ENCODE measurements at places on chromosomes 5 and 9.

- H3K36me3 ChIP-seq = no peaks in the 10 kb centered on the region
- H3K27ac ChIP-seq = no peak overlapping the region
- H3K27me3 ChIP-seq = no peaks in the 10 kb centered on the region
Measured at GRCh38 chr5:156486394-156487238, 159.7 kb downstream of the SGCD start.

- DNase-seq = no peak
- no peaks in the 10 kb centered on the region for H3K4me1 ChIP-seq
- H3K27me3 ChIP-seq = no peaks in the 10 kb centered on the region
- H3K4me3 ChIP-seq = no peak overlapping the region
- H3K36me3 ChIP-seq = no peaks in the 10 kb centered on the region
- H3K27ac ChIP-seq = no peak overlapping the region
Measured at GRCh38 chr9:98907055-98907454, 36.7 kb upstream of the COL15A1 start.

DNA sequence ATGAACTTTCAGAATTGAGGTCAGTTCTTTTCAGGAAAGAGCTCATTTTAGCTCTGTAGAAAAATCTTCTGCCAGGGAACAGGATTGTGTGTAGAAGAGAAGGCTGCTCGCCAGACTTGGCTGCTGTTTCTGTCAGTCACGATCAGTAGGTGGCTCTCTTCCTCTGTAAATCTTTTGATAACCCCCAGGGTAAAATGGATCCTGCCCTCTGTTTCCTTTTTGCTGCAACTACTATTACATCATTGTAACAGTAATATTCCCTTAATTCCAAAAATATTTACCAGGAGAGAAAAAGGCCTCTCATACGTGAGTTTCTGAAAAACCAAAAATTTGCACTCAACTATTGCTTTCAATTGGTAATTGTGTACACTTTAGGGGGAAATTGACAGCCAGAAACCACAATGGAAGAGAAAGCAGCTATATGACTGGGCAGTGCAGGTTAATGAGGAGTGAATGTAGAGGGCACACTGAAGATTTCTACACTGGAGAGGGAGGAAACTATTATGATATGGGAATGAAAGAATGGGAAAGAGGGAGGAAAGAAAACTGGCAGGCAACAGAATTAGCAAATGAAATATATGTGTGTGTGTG, 12.3 kb downstream of the IFNA21 start:
- peak; percentile 17 for DNase-seq
- no peak overlapping the region for H3K27ac ChIP-seq
- no peaks in the 10 kb centered on the region for H3K36me3 ChIP-seq
- H3K4me1 ChIP-seq = peaks cover 6% of the 10 kb centered on the region

DNA sequence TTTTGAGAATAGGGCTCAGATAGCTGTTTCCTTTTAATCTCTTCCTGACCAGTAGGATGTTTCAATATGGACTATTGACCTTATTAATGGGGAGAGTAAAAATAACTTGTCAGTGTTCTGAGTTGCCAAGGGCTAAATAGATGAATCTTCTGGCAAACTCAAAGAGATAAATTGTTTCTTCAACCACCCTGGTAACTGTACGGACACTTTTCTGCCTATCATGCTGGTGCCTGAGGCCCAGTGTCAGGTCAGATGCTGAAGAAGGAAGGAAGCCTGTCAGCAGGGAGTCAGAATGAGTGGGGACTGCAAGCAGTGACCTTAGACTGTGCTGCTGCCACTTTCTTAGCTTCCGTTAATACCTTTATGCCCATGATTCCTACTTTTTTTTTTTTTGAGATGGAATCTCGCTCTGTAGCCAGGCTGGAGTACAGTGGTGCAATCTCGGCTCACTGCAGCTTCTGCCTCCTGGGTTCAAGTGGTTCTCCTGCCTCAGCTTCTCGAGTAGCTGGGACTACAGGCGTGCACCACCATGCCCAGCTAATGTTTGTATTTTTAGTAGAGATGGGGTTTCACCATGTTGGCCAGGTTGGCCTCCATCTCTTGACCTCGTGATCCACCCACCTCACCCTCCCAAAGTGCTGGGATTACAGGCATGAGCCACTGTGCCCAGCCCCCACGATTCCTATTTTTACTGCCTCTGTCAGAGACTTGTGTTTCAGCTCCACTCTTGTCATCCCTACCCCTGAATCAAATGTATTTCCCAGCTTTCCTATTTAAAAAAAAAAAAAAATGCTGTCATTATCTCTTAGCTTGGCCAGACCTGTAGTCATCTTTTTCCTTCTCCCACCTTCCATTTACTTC, 33.7 kb downstream of the TGFBR1 start:
- DNase-seq = no peak
- peaks cover 44% of the 10 kb centered on the region for H3K36me3 ChIP-seq
- peaks cover 64% of the 10 kb centered on the region for H3K4me1 ChIP-seq

DNA sequence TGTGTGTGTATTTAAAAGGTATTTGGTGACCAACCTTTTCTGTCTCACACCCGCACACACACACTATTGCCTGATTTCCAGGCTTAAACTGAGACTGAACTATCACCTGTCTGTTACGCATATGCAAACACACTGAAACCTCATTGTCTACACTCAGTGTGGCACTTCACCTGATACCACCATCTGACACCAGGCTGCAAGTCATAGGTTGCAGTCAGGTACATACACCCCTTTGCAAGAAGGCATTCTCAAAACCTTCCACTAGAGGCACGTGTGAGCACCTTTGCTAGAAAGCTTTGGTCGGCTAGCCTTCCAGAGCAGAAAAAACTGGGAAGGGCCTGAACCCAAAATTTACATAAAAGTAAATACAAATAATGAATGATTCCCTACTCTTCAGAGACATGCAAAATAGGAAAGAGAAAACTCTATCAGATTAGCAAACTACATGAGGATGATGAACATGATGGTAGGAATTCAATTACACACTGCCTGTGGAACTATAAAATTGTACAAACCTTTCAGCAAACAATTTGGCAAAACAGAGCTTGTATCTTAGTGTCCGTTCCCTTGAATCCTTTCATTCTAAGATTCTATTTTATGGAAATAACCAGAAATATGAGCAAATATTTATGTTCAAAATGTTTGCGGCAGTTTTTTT, 5.9 kb upstream of the FOXD1 start:
- DNase-seq = peak; percentile 84
- H3K27ac ChIP-seq = no peak overlapping the region
- peaks cover 12% of the 10 kb centered on the region for H3K4me1 ChIP-seq
- no peak overlapping the region for H3K4me3 ChIP-seq

- H3K36me3 ChIP-seq = no peaks in the 10 kb centered on the region
- no peak for DNase-seq
- no peaks in the 10 kb centered on the region for H3K27me3 ChIP-seq
Measured at GRCh38 chr5:98307811-98308210, 465.7 kb upstream of the RGMB start.

GRCh38 chr5:74357827-74358226, 282.7 kb downstream of the ENC1 start:
- H3K4me1 ChIP-seq = no peaks in the 10 kb centered on the region
- no peaks in the 10 kb centered on the region for H3K36me3 ChIP-seq
- H3K27ac ChIP-seq = no peak overlapping the region
- H3K27me3 ChIP-seq = no peaks in the 10 kb centered on the region

GRCh38 chr5:177447611-177448243, 1.1 kb downstream of the PRR7 start:
- H3K27me3 ChIP-seq = peaks cover 12% of the 10 kb centered on the region
- peak overlapping the region; percentile 75 for H3K4me3 ChIP-seq
- DNase-seq = peak; percentile 54
- peaks cover 34% of the 10 kb centered on the region for H3K4me1 ChIP-seq

DNA sequence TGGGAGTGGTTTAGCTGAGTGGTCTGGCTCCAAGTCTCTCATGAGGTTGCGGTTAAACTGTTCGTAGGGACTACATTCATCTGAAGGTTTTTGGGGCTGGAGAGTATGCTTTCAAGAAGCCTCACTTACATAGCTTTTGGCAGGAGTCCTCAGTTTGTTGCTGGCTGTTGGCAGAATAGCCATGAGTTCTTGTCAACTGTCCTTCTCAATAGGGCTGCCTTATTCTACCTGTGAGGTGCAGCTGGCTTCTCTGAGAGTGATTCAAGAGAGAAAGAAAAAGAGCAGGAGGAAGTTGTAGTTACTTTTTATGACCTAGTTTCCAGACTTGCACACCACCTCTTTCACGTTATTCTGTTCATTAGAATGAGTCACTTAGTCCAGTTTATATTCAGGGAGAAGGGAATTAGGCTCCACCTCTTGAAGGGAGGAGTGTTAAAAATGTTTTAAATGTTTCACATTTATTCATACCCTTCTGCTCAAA, 33.2 kb downstream of the YTHDC2 start:
- peaks cover 64% of the 10 kb centered on the region for H3K36me3 ChIP-seq
- H3K4me3 ChIP-seq = no peak overlapping the region
- no peak overlapping the region for H3K27ac ChIP-seq
- no peaks in the 10 kb centered on the region for H3K4me1 ChIP-seq
- peak; percentile 2 for DNase-seq

GRCh38 chr5:42629284-42629683, 127.3 kb upstream of the CCDC152 start:
- DNase-seq = no peak
- no peak overlapping the region for H3K27ac ChIP-seq
- H3K27me3 ChIP-seq = no peaks in the 10 kb centered on the region

DNA sequence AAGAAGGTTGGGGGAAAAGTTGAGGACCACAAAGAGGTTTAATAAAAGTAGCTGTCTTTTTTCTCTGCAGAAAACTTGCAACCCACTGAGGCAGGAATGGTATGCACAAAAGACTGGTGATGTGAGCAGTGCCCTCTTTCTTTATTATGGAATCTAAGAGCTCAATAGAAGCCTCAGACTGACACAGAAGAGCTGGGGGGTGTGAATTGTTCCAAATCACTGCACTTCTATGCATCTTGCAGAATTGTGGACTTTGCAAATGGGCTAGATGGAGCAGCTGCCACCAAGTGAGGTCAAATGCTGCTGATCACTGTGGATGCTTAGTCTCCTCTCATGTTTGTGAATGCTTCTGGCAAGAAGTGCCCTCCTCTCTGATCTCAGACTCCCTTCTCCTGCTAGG, 227.1 kb downstream of the ZSWIM6 start:
- no peak for DNase-seq
- H3K27me3 ChIP-seq = no peaks in the 10 kb centered on the region
- H3K4me3 ChIP-seq = no peak overlapping the region
- no peaks in the 10 kb centered on the region for H3K36me3 ChIP-seq
- no peak overlapping the region for H3K27ac ChIP-seq

DNA sequence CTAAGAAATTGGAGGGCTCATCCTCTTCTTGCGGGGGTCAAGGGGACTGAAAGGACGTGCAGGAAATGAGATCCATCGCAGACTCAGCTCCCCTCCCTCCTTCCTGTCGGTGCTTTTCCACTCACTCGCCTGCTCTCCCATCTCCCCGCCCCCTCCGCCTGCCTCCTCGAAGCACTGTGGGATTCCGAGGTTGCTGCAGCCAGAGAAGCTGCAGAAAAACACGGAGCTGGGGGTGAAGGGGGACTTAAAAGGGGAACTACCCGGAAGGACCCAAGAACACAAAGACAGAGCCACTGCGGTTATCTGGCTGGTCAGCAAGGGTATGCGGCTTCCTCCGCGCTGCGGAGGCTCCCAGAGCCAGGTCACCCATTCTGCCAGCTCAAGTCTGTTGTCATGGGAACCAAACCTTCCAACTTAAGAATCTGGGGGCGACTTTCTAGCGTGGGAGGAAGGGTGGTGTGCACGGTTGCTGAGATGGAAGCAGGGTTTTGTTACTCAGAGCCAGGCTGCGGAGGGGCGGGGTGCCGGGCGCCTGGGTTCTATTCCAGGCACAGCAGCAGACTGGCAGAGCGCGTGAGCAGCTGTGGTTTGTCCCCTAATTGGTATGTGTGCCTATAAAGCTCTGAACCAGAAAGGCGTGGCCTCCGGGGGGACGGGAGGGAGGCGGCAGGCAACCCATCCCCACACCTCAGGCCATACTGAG, 24.9 kb downstream of the PCDHGC5 start:
- peak overlapping the region; percentile 57 for H3K4me3 ChIP-seq
- H3K27me3 ChIP-seq = no peaks in the 10 kb centered on the region
- peaks cover 36% of the 10 kb centered on the region for H3K4me1 ChIP-seq
- H3K36me3 ChIP-seq = peaks cover 47% of the 10 kb centered on the region
- H3K27ac ChIP-seq = peak overlapping the region; percentile 86

- peaks cover 44% of the 10 kb centered on the region for H3K27me3 ChIP-seq
- peak overlapping the region; percentile 34 for H3K4me3 ChIP-seq
- H3K36me3 ChIP-seq = peaks cover 13% of the 10 kb centered on the region
- peak overlapping the region; percentile 50 for H3K27ac ChIP-seq
Measured at GRCh38 chr9:136995772-136996311, 526 bp downstream of the CLIC3 start.

GRCh38 chr5:159749146-159749545, 167.1 kb upstream of the ADRA1B start:
- H3K27ac ChIP-seq = no peak overlapping the region
- no peaks in the 10 kb centered on the region for H3K36me3 ChIP-seq
- H3K27me3 ChIP-seq = no peaks in the 10 kb centered on the region

GRCh38 chr5:86175224-86175623, 442.5 kb upstream of the COX7C start:
- no peaks in the 10 kb centered on the region for H3K4me1 ChIP-seq
- H3K27ac ChIP-seq = no peak overlapping the region
- H3K36me3 ChIP-seq = no peaks in the 10 kb centered on the region
- no peaks in the 10 kb centered on the region for H3K27me3 ChIP-seq

DNA sequence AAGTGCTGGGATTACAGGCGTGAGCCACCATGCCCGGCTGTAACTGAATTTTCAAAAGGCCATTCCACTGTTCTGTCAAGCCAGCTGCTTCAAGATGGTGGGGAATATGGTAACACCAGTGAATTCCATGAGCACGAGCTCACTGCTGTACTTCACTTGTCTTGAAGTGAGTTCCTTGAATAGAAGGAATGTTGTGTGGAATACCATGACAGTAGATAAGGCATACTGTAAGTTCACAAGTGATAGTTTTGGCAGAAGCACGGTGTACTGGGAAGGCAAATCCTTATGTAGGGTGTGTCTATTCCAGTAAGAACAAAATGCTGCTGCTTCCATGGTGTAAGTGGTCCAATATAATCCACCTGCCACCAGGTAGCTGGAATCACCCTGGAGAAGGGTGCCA, 6.6 kb upstream of the PRXL2C start:
- peaks cover 7% of the 10 kb centered on the region for H3K4me1 ChIP-seq
- DNase-seq = no peak
- no peaks in the 10 kb centered on the region for H3K27me3 ChIP-seq
- H3K36me3 ChIP-seq = no peaks in the 10 kb centered on the region
- H3K27ac ChIP-seq = no peak overlapping the region

DNA sequence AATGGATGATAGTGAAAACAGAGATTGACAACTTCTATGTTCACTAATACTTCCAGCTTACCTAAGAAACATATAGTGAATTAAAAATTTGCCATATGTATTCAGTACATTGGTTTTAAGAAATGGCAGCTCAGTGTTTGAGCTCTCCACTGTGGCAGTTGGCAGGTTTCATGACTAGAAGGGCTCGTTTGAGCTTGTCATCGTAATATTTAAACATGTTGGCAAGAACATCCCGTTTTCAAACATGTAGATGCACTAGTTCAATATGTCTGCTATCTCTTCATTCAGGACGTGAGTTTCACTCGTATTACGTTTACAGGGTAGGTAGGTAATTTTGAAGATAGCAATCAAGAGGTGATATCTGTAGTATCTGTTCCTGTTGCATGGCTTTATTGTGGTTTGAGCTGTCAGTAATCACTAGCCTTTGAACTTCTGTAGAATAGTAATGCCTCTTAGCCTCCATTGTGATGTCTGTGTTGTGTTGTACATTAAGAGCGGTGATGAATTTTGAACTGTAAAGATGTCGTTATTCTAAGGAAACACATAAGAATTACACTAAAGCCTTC, 74.8 kb downstream of the NLN start:
- no peaks in the 10 kb centered on the region for H3K4me1 ChIP-seq
- no peak overlapping the region for H3K27ac ChIP-seq
- H3K4me3 ChIP-seq = no peak overlapping the region
- no peak for DNase-seq
- peaks cover 15% of the 10 kb centered on the region for H3K36me3 ChIP-seq

Measured in stomach (tissue), 19 donors.